SW 1271 (cell line): ENCODE measurements at places on chromosomes 6 and 20.
A peak's percentile ranks its signal among the peaks of the same experiment; 100 is the strongest.

DNA sequence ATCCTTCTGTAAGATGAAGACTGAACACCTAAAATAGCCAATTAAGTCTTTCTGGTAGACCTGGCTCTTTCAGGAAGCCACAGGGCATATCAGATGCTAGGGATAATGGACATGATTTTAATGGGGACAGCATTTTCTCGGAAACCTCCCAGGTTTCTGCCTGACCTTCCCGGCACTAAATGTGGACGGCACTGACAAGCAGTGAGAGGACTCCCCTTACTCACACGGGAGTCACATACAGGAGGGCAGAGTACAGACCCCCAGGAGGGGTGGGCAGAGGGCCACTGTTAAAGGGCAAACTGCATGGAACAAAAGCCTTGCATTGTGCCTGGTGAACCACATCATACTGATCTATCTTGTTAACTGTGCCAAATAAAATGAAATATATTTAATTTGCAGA, 19.9 kb downstream of the PSMG4 start:
- no peak for DNase-seq

- DNase-seq = no peak
Measured at GRCh38 chr6:56370127-56370540, 122.8 kb upstream of the COL21A1 start.

DNA sequence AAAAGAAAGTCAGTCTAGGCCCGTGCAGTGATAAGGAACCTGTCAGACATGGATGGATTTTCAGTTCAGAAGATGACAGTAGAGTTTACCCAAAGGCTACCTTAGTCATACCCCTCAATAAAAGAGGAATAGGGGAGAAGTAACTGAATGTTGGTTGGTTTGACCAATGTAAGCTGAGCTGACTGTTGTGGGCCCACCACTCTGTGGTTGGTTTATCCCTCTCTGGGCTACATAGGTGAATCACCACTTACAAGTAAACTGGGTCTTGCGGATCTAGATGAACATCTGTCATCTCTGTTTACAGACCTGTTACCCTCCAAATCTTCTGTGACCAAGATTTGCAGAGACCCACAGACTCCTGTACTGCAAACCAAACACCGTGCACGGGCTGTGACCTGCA, 37.2 kb upstream of the MYLK2 start:
- DNase-seq = no peak

DNA sequence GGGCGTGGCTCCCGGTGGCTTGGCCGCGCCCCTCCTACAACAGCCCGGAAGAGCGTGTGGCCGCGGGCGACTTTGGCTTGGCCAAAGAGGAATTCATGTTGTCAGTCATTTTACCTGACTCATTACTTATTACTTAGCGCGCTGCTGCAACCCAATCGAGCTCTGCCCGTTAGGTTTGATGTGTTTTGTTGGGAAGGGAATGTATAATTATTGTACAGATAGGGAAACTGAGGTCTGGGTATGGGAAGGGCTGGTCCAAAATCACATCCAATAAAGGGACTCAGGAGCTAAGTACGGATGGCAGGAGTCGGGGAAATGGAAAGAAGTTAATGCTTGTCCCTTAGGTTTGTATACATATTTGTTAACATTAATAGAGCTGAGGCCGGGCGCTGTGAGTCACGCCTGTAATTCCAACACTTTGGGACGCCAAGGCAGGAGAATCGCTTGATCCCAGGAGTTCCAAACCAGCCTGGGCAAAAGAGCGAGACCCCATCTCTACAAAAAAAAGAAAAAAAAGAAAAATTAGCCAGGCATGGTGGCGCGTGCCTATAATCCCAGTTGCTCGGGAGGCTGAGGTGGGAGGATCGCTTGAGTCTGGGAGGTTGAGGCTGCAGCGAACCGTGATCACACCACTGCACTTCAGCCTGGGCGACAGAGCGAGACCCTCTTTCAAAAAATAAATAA, 639 bp upstream of the ZNF335 start:
- DNase-seq = no peak

- no peak for DNase-seq
Measured at GRCh38 chr20:56925082-56925830, 296.1 kb downstream of the TFAP2C start.

- DNase-seq = no peak
Measured at GRCh38 chr6:39224011-39224410, 5.3 kb downstream of the KCNK5 start.

DNA sequence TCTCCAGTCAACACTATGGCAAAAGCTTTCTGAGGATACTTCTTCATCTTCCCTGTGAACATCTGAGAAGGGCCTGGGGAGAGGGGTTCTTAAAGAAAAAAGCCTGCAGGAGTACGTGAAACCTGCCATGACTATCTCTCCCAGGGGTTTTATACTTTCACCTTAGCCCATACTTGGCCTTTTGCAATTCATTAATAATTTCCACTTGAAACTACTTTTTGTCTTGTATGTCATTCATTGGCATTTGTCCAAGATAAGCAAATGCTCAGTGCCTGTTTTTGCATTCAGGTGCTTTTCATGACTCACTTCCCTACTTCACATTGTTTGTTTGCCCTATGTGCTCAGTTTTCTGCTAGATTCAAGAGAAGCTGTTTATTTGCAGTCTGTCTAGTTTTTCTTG, 580.3 kb upstream of the GJE1 start:
- peak; percentile 81 for DNase-seq

DNA sequence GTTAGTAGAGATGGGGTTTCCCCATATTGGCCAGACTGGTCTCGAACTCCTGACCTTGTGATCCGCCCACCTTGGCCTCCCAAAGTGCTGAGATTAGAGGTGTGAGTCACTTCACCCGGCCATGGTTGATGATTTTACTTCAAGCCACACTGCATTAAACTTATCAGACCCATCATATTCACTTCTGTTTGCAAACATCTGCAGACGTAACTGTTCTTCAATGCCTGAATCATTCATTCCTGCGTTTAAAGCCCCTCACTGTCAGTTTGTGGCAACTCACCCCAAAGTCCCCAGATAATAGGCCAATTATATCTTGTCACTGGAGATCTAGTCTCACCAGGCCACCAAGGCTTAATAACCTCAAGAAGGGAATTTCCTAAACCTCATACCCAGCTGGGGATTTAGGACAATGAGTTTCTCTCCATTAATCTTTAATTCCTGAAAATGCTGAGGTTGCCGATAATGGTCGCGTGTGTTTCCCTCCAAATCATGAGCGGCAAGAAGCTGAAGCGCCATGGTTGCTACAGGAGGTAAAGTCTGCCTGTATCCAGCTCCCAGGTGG, 229.6 kb downstream of the LY86 start:
- no peak for DNase-seq

DNA sequence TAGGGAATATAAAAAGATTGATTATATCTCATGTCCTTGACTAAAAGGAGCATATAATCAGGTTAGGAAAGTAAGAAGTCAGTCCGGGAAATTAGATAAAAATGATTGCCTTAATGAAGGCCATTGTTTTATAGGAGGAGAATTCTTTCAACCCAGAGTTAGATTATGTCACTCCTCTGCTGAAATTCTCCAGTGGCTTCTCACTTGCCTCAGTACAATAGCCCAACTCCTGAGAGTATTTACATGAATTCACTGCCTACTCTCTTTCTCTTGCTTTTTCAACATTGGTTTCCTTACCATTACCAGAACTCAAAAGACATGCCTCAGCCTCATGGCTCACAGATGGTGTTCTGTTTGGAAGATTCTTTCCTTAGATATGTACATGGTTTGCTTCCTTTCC, 114.9 kb downstream of the EPHA7 start:
- DNase-seq = no peak

DNA sequence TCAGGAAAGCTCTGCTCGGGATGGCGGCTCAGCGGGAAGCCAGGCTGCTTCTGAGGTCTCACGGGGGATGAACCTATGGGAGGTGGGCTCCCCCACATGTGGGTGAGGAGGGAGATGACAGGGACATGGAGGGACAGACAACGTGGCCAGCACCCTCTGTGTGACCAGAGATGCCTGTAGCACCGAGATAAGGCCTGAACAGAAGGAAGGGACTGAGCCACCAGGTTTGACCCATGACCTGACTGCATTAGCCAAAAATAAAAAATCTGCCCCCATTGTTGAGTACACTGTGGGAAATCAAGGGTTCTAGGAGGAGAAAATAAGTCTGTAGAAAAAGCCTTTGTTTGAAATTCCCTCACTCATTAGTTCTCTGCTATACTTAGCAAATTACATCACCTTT, 105.7 kb downstream of the RNASET2 start:
- DNase-seq = no peak

- no peak for DNase-seq
Measured at GRCh38 chr20:49328790-49329189, 50.9 kb upstream of the ZNFX1 start.

GRCh38 chr6:139184459-139184858, 49.6 kb downstream of the HECA start:
- no peak for DNase-seq

DNA sequence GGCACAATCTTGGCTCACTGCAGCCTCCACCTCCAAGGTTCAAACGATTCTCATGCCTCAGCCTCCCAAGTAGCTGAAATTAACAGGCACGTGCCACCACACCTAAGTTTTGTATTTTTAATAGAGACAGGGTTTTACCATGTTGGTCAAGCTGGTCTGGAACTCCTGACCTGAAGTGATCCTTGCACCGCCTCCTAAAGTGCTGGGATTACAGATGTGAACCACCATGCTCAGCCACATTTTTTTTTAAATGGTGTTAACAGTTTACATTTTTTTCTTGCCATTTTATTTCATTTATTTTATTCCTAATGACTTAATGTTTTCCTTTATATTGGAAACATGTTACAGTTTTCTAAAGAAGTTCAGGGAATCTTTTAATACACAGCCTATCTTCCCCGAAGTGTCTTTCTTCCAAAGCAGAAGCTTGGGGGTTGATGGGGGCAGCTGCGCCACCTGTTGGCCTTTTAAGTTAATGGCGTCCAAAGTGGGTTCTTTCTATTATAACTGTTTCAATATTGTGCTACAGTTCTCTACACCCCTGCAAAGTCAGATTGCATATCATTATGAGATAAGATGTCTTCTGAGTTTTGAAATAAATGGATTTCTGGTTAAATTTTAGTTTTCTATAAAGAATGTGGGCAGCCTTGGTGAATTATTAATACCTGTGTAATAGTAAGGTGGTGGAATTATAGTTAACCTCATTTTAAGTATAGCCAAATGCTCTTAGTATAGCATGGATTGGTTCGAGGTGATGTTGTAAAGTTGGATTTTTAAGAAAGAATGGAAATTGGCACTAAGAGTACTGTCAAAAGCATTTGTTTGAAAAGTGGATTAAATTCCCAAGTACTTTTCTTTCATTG, 42.0 kb upstream of the PLCG1 start:
- DNase-seq = no peak

DNA sequence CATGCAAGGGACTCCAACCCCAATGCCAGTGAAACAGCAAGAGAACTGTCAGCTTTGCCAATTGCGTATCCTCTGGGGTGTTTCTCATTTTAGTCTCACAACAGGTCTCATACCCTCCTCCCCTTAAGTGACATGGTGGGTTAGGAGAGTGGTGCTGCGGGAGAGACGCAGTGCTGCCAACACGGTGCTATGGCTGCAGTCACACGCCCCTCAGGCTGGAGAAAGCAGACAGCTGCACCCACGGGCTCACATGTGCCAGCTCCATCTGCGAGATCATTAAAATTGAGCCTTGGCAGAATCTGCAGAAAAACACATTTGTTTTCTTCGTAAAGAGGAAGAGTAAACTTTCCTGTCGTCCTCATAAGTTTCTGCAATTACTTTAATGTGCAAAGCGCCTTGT, 114.7 kb downstream of the ANKRD60 start:
- DNase-seq = no peak

DNA sequence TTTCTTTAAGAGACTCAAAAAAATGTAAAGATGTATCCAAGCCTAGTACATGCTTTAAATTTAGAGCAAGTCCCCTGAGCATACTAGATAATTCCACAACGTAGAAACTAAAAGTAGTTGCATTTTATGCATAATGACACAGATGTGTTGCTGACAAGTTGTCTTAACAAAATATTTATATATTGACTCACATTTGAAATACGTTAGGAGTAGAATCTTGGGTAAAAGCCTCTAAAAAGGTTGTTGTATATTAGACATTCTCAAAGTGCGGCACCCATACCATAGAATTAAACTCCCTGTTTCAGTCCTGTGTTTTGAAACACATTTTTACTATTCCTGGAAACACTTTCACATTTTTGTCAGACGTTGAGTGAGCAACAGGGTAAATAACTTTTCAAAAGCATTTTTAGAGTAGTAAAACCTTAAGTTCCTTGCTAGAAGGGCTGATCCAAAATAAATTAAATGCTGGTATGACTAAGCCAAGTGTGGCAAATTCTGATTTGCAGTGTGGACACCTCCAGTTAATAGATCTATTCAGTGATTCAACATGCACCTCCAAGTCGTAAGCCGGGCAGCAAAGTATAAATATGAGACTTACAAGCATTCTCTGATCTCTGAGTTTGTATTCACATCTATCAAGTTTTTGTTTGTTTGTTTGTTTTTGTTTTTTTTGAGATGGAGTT, 97.5 kb downstream of the GMDS start:
- no peak for DNase-seq

- DNase-seq = no peak
Measured at GRCh38 chr6:26158076-26158580, 70.9 kb downstream of the HFE start.

GRCh38 chr6:13471184-13471583, 16.2 kb downstream of the GFOD1 start:
- no peak for DNase-seq

- no peak for DNase-seq
Measured at GRCh38 chr6:23412770-23413169, 713.2 kb upstream of the NRSN1 start.

- no peak for DNase-seq
Measured at GRCh38 chr20:11195899-11196558, 522.2 kb upstream of the JAG1 start.
